ENCODE measurements at places on chromosomes 7 and 10.

GRCh38 chr7:24757353-24758275 lies at the start of gene GSDME:
Gene GSDME (minus strand): TSS chr7:24757464. CDS start chr7:24749774, 7,690 bp downstream.
- DNase-seq = peak; percentile 15

DNA sequence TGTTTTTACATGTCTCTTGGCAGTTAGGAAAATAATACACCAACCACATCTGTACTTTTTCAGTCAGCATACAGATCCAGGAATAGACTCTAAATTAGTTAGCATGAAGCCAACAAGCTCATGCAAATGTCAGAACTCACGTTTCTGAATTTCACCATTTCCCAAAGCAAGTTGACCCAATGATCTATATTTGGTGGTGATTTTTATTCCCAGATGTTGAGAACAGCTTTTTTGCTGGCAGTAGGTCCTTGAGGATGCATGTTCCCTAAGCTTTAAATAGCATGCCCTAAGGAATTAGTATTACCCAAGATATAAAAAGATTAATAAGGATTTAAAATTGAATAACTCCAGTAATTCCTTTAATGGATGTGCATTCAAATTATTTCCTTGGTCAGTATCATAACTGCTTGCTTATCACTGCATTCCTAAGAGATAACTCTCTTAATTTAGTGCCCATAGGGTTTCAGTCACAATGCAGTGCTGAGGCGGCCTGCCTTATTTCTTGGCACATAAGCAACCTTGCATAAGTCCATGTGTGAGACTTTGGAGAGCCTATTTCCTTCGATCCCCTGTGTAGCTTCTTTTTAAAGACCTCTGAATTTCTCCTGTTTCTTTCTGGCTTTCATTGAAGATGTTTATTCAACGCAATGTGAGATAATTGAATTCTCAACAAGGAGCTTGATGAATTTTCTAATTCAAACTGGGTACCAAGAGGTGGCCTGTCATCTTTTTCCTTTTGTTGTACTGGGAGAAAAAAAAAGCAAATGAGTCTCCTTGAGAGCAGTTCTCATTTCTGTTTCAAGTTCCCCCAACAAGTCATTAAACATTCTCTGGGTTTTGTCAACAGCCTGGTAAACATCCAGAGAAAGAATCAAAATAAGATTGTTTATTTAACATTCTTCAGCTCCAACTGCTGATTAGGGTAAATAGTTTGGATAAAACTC lies 135.3 kb upstream of the MEOX2 start:
- DNase-seq = no peak

DNA sequence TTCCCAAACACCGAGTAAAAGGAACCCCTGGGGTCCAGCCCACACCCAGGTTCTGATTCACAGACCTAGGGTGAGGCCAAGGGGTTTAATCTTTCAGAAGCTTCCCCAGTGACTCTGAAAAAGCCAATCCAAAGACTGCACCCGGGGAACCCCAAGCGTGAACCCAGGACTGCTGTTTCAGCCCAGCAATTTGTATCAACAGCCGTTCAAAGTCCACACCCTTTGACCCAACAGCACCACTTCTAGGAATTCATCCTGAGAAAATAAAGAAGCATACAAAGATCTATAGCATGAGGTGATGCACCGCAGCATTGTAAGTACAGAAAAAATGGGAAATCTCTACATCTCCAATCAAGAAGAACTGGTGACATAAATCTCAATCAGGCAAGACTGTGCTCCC lies 24.4 kb downstream of the DLG5 start:
- DNase-seq = no peak

DNA sequence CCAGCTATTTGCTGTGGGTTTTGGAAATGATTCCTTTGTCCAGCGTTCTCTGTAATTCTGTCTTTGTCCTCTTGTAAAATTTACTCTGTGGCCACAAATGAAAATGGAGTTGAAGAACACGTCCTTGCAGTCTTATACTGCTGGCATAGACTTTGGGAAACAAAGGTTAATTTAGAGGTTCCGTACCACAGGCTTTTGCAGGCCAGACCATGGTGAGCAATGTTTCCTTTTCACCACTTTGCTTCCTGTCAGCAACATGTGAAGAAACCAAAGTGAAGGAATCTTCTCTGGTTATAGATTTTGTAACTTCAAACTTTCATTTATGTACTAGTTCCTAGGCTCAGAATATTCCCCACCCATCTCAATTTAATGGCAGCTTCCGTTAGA lies 488.5 kb downstream of the MDFIC start:
- DNase-seq = no peak

- DNase-seq = no peak
Measured at GRCh38 chr7:157570531-157571200, 233.9 kb downstream of the DNAJB6 start.

DNA sequence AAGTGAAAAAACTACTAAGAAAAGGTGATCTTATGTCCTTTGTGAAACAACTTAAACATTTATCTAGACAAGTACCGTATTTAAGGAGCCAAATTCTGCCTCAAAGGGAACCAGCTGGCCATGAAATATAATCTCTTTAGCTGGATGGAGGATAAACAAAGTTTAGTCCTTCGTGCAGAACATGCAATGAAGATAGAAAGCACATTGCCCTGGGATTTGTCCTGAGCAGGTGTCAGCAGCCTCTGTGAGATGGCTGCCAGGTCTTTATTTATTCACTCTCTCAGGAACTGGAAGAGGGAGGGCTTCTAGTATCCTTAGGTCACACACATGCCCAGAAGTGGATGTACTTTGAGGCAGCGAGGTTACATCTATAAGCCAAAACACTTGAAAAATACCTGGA lies 57.4 kb upstream of the CASD1 start:
- no peak for DNase-seq

- DNase-seq = no peak
Measured at GRCh38 chr10:19048489-19048888, at the start of gene MALRD1. Gene MALRD1 (plus strand): TSS chr10:19048801. CDS start chr10:19048939, 138 bp downstream.

- no peak for DNase-seq
Measured at GRCh38 chr10:31678139-31678536, 250.5 kb downstream of the ARHGAP12 start.

GRCh38 chr7:51455086-51455485 lies 138.5 kb upstream of the COBL start:
- DNase-seq = no peak

DNA sequence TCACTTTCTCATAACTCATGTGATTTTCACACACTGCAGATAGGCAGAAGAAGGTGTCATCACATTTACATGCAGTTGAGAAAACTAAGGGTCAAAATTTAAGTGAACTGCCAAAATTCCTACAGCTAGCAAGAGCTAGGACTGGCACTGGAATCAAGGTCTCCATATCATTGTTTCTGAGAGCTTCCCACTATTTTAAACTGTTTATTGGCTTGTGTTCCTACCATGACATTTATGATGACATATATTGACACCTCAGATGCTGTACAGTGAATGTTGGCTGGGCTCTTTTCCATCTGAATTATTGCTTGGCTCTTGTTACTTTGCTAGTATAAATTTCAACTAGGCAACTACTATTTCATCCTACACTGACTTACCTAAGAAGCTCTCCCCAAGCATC lies 2.0 kb downstream of the THSD7A start:
- DNase-seq = no peak

GRCh38 chr10:52379287-52379686 lies 65.2 kb downstream of the DKK1 start:
- no peak for DNase-seq

DNA sequence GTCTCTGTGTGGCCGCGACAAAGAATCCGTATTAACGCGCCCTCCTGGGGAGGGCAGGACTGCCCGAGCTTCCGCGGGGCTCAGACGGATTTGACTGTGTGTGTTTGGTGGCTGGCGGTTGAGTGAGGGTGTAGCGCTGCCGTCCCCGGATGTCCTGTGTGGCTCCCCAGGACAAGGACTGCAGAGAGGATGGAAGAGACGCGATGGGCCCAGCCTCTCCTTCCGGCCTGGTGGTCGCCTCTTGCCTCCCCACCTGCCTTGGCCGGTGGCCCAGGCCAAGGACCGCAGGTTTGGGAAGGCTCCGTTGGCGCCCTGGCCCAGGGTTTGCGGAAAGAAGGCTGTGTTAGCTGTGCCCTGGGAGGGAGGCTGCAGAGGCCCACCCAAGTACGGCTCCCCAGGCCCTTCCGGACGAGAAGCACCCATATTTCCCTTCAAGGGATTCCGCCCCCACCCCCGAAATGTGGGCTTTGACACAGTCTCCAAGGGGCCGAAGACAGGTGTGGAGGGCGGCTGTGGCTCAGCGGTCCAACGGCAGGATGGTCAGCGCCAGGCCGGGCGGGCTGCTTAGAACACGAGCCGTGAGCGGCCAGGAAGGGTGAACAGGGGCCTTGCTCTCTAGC lies 2.3 kb downstream of the UNCX start:
- DNase-seq = no peak

GRCh38 chr10:27506280-27506679 lies 2.2 kb downstream of the RAB18 start:
- DNase-seq = no peak

DNA sequence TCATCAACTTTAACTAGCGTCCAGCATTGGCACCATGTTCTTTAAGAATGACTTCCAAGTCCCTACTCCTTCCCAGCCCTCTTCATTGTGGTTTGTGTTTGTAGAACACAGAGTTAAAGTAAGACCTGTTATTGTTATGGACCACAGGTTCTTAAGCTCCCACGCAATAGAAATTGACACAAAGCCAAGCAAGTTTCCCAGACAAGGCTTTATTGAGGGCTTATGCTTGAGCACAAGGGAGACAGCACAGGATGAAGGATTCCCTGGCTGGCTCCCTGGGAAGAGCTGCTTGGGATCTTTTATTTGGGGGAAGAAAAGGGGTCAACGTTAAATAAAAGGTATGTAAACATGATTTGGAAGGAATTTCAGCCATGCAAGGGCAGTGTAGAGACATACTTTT lies 44.3 kb upstream of the PRKCQ start:
- no peak for DNase-seq

- no peak for DNase-seq
Measured at GRCh38 chr7:69395061-69395714, 203.1 kb upstream of the AUTS2 start.

- DNase-seq = no peak
Measured at GRCh38 chr7:89474456-89474855, 678.9 kb upstream of the TEX47 start.

GRCh38 chr7:101733713-101734475 lies 83.5 kb upstream of the CUX1 start:
- no peak for DNase-seq

- DNase-seq = no peak
Measured at GRCh38 chr7:117012696-117013095, 59.4 kb downstream of the ST7 start.

- DNase-seq = peak; percentile 78
Measured at GRCh38 chr10:17673471-17674061, 29.6 kb downstream of the STAM start.

DNA sequence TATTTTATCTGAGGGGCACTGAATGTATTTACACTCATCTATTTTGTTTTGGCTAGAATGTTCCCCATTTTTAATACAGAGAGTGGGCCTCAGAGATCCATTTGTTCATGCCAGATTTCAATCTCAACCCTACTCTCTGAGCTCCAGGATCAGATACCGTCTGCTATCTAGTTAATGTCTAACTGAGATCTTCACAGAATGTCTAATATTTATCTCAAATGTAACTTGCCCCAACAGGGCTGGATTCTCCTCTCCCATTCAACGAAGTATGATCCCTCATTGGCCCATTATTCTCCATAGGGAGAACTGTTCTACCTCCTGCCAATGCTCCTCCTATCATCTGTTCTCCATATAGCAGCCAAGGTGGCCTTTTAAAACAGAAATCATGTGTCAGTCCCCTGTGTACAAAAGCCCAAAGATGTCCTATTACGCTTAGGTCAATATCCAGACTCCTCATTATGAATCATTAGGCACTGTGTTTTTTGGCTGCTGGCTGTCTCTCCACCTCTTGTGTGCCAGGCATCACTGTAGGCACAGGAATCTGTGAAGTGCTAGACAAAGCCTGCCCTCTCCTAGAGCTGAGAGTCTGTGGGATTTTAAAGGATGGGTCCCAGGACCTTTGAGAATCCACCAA lies 169.3 kb upstream of the AGK start:
- DNase-seq = no peak

DNA sequence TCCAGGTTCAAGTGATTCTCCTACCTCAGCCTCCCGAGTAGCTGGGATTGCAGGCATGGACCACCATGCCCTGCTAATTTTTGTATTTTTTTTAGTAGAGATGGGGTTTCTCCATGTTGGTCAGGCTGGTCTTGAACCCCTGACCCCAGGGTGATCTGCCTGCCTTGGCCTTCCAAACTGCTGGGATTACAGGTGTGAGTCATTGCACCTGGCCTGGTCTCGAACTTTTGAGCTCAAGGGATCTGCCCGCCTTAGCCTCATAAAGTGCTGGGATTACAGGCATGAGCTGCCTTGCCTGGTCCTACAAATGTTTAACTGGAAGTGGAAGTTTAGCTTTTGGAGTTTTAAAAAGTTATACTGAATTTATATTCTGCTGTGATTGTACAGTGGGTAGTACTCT lies 2.8 kb downstream of the MLLT10 start:
- DNase-seq = no peak

- DNase-seq = no peak
Measured at GRCh38 chr7:139232377-139232717, 1.3 kb downstream of the UBN2 start.

- no peak for DNase-seq
Measured at GRCh38 chr10:1149793-1150637, 93.8 kb downstream of the WDR37 start.

DNA sequence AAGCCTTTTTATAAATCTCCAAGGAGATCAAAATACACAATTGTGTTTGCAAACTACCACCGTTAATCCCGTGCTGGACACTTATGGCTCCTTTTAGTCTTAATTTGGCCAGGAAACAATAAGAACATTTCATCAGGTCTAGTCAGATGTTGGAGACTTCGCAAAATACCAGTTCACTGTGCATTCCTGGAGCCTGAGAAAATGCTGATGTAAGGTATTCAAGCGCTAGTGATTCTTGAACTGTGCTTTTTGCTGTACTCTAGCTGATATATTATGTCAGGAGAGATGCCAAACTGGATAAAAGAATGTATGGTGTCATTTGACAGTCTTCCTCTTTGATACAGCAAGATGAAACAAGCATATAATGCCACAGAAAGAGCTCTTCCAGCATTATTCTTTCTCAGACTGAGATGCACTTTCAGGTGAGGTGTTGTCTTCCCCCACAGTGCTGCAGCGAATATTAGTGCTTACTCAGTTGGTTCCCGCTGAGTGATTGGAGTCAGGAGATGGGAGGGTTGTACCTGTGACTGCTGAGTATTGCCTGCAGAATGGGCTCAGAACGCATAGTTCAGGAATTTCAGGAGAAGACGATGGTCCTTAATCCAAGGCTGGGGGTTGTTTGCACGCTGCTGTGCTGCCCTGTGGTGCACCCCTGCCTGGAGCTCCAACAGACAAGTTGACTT lies 59.2 kb downstream of the OGDH start:
- DNase-seq = peak; percentile 27

GRCh38 chr7:1850976-1851571 lies 181.0 kb downstream of the ELFN1 start:
- no peak for DNase-seq

Measured in AG04450 (cell line).